ENCODE measurements at places on chromosomes 2 and 18. TPM values are rescaled to one million over a fixed set of nuclear protein-coding genes. Genes with fewer than 3 reads are reported as not detected.

TRIP12 gene
- 276 TPM for total RNA-seq

UGT1A8 gene
- total RNA-seq: not detected

GRB14 gene
- 0.17 TPM for total RNA-seq

COA5 gene
- total RNA-seq: 48.1 TPM

COLEC11 gene
- not detected for total RNA-seq

MTCL1 gene
- 32.9 TPM for total RNA-seq

GALNT13 gene
- not detected for total RNA-seq

Measured in bronchial smooth muscle cell (primary cell).